ENCODE measurements at places on chromosomes 11 and 22.

GRCh38 chr22:47332246-47332980 lies 570.0 kb downstream of the TBC1D22A start:
- DNase-seq: no peak

GRCh38 chr11:10322830-10323792 lies 18.2 kb downstream of the ADM start:
- DNase-seq: peak; percentile 91

DNA sequence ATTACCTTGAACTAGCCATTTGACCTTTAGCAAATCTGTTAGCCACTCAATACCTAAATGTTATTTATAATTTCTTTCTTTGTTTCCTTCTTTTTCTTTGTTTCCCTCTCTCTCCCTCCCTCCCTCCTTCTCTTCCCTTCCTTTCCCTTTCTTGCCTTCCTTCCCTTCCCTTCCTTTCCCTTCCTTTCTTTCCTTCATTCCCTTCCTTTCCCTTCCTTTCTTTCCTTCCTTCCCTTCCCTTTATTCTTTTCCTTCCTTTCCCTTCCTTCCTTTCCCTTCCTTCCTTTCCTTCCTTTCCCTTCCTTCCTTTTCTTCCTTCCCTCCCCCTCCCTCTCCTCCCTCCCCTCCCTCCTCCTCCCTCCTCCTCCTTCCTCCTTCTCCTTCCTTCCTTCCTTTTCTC lies 75.7 kb upstream of the KCNA4 start:
- no peak for DNase-seq

DNA sequence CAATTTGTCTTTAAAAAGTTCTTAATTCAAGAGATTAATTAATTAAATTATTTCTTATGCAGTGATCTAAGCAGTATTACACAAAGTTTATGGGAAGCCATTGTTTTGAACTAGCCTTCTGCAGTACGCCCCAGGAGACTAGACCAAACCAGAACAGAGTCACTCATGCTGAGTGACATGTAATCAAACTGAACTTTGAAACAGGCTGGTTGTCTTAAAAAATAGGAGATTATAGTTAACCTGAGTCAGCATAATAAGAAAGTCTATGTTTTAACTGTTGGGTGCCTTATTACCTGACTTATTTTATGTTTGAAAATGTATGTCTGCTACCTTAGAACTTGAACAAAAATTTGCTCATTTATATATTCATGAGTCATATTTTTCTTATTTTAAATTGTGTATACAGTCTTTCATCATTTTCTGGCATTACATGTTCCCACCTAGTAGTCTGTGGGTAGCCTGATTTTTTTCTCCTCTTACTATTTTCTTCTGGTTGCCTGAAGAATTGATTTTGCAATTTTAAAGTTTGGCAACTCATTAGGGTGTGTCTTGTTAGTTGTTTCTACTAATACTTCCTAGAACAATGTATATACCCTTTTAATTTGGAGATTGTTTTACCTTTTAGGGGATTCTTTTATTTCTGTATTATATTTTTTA lies 161.4 kb downstream of the AASDHPPT start:
- no peak for DNase-seq

- no peak for DNase-seq
These were observed 48.3 kb downstream of the TCF20 start for GRCh38 chr22:42222140-42222539.

DNA sequence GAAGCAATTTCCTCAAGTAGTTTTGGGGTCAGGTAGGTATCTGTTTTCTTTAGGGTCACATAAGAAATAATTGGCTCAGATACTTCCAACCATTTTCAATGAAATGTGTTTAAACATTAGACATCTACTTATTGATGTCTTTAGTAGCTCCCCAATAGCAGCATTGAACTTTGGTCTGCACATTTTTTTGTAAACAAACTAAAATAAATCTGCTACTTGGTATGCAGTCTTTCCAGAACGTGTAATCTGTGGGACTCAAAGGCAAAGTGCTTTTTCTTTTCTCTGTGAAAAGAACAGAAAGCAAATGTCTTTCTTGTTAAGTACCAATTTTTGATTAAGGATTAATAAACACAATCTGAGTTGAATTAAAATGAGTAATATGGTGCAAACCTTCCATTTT lies 13.6 kb downstream of the SLC22A25 start:
- DNase-seq: no peak

- DNase-seq: no peak
These were observed 728 bp downstream of the TBC1D22A start for GRCh38 chr22:46763051-46763705.

DNA sequence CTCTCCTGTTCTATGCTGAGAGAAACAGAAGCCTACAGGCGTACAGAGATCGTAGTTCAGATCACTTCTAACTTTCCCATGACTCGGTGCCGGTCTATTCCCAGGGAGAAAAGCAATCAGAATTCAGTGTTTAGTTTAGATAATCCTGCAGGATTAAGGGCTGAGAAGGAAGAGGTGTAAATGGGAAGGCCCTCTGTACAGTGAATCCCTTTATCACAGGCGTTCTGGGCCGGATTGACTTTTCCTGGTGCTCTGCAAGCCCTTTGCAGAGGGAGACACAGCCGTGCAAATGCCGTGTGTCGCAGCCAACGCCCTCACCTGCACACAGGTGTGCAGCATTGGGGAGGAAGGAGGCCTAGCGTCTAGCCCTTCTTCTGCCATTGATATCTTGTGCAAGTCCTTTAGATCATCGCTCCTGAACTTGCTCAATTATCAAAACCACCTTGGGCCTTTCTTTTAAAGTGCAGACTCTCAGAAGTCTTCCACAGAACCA lies 90.6 kb downstream of the DSCAML1 start:
- no peak for DNase-seq

- DNase-seq: no peak
These were observed 30.2 kb upstream of the RRM1 start for GRCh38 chr11:4064278-4064955.

GRCh38 chr11:9030601-9031000 lies 26.8 kb upstream of the NRIP3 start:
- DNase-seq: no peak

GRCh38 chr22:37639070-37639760 lies at the start of gene SH3BP1:
Gene SH3BP1 (plus strand): TSS chr22:37639669. CDS start chr22:37639788, 119 bp downstream.
- peak; percentile 34 for DNase-seq

DNA sequence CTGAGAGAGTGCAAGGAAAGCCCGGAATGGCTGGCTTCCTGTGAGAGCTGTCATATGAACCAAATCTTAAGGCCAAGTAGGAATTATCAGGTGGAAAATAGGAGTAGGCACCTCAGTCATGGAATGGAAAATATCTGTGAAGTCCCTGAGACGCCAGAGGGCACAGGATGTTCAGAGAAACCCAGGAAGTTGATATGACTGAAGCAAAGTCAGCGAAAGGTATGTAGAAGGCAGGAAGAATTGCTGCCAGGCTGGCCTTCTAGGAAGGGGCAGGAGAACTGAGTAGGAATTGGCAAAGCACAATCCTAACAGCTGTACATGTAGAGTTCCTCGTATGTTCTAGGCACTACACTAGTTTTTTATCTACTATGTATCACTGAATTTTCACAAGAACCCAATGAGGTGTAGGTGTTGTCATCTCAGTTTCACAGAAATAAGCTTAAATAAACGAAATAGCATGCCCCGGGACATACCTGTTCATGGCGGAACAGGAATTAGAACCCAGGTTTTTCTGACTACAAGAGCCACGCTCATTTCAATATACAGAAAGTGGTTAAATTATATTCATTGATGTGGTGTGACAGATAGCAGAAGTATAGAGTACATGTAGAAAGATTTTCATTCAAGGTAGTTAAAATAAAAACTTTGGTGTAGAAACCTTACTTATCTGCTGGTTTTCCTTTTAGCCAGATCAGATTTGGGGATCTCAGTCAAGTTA lies 17.0 kb downstream of the HMGXB4 start:
- DNase-seq: no peak

DNA sequence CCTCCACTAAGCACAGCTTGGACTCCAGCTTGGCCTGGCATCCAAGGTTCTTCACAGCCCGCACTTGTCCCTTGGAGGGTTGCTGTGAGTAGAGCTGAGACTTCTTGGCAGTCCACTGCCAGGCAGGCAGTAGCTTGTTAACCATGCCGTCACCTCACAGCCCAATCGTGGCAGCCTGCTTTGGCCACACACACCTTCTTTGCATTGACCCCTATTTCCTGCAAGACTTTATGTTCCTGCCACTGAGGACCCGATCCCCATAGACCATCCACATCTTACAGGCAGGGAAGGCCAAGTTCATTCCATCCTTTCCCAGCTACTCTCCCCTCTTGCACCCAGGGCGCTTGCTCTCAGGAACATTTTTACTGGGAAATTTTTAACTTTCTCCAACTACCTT lies 2.5 kb upstream of the PYGM start:
- DNase-seq: no peak

DNA sequence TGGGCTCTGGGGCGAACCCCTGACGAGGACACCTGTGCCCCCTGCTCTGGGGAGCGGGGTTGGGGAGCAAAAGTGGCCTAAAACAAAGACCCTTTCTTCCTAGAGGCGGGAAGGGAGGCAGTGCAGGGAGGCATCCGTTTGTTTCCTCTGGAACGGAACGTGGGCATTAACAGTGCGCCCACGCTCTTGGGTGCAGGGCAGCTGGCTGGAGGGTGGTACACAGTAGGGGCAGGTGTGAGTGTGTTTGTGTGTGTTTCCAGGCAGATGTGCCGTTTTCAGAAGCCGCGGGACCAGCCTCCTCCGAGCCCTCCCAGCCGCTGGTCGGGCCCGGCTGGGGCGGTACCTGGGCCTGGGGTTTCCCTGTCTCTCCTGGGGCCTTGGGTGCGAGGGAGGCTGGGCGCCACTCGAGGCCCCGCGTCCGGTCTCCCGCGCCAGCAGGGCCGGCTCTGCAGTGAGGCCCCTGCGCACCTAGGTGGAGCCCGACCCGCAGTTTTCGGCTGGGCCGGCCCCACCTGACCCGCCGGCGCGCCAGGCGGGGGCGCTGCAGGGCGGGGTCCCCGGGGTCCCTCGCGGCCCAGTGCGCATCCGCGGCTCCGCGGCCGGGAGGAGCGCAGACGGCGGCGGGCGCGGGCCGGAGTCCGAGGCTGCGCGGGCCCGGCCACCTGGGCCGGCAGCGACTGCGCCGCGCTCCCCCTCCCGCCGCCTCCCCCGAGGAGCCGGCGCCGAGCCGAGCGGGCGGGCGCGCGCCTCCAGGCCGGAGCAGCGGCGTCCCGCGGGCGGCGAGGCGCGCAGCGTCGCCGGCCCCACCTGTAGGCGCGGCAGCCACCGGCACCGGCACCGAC lies 1252.7 kb downstream of the BRD1 start:
- DNase-seq: peak; percentile 63

DNA sequence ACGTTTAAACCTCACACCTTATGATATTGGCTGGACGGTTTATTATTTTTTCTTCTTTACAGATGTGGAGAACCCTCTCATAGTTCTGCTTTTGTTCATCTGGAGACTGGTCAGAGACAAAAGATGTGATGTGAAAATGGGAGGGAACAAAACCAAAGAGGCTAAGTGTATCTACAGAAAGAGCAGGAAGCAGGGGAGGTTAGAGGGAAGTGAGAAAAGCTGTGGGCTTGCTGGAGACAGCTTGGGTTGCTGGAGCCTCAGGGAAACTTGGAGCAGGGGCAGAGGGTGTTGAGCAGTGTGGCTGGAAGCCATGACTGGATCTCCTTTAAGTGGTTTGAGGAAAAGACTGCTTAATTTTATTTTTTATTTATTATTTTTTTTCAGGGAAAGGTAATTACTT lies 79.0 kb upstream of the SNX19 start:
- no peak for DNase-seq

- DNase-seq: no peak
These were observed 11.7 kb upstream of the HTATIP2 start for GRCh38 chr11:20351751-20352262.

DNA sequence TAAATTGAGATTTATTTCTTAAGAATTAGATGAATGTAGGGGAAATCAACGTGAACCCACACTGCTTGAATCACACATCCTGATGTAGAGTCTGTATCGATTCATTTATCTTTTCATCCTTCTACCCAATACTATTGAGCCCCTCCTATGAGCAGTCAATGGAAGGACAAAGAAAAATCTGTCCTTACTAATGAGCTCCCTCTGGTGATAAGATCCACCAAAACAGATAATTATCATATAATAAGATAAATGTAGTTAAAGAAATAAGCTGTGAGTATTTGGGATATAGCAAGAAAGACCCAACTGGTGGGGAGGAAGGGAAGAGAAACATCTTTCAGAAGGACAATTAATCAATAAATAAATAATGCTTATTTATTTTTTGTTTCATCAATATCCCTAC lies 385.1 kb upstream of the CCDC90B start:
- no peak for DNase-seq

GRCh38 chr11:35223991-35224390 lies 85.0 kb downstream of the CD44 start:
- peak; percentile 61 for DNase-seq

DNA sequence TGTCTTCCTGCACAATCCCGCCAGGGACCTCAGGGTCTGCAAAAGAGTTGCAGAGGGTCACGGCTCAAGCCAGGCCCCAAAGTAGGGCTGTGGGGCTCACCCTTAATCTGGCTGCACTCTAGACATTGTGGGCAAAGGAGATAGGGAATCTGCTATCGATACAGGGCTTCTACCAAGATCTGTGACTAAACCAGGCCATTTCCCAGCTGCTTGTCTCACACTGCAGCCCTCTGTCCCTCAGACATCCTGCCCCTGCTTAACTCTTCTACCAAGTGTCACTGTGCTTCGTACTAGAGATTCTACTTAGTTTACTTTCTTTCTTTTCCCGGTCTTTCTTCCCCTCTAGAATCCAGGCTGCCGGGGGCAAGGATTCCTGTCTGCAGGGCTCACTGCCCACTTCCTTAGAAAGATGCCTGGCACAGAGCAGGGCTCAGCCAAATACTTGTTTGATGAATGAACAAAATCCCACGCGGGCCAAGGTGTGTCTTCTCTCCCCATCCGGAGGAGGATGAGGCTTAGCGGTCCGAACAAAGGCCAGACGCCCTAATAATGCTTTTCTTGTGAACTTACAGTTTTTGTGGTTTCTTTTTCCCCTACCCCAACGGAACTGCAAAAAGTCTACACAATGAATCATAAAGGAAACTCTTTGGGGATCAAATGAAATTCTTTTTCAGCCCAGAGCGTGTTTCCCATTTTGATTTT lies 61.3 kb upstream of the ANO1 start:
- peak; percentile 56 for DNase-seq

GRCh38 chr11:68968306-68969250 lies 12.2 kb downstream of the MRGPRD start:
- peak; percentile 28 for DNase-seq

DNA sequence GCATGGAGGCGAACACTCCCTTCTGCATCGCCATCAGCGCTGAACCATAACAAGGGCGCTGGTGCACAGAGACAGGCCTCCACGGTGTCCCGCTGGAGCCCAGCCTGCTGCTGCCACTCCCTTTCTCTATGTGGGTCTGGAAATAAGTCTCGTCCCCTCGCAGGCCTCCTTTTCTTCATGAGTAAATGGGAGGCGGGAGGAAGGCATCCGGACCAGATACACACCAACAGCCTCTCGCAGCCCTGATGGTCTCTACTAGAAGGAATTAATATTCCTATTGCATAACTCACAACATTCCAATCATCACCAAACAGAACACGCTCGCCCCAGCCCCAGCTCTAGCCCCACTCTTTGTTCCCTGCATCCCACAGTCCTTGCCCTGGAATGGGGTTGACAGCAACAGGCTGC lies 14.9 kb downstream of the RASD2 start:
- peak; percentile 87 for DNase-seq

DNA sequence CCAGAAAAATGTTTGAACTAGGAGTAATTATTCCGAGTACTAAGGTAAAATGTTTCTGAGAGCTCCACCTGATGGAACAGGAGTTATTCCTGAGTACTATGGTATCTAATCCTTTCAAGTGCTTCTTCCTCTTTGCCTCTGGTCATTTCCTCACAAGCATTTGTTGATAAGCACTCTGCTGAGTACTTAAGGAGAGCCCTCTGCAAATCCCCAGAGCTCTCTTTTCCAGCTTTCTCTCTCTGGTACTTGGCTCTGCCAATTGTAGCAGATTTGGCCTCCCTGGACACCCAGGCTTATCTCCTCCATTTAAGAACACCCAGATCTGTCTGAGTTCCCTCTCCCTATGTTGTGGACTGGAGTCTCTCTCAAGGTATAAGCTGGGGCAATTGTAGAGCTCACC lies 457.0 kb downstream of the MN1 start:
- no peak for DNase-seq

Measured in fibroblast of skin of abdomen (primary cell).